ENCODE measurements at places on chromosomes 16 and 17. TPM values are rescaled to one million over a fixed set of nuclear protein-coding genes. Genes with fewer than 3 reads are reported as not detected.

DNA sequence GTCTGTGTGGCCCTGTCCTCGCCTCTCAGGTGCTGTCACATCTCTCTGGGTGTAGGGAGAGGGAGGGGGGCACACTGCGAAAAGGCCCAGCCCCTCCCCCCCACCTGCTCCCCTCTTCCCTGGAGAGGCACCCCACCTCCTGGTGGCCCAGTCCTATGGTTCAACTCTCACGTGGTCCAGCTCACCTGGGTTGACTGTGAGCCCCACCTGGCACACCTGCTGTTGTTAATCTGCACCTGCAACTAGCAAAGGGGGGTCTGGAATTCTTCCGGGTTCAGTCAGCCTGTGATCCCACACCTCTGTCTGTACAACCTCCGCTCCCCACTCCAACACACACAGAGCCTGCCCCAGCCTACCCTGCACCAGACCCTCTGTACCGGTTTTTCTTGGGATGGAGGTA is 2.0 kb upstream of the SYNGR2 start:
- peaks cover 6% of the 10 kb centered on the region for H3K4me1 ChIP-seq
- no peaks in the 10 kb centered on the region for H3K27me3 ChIP-seq
- DNase-seq: no peak

HASPIN gene
- 0.20 TPM for total RNA-seq

HOXB9 gene
- not detected for total RNA-seq

DNA sequence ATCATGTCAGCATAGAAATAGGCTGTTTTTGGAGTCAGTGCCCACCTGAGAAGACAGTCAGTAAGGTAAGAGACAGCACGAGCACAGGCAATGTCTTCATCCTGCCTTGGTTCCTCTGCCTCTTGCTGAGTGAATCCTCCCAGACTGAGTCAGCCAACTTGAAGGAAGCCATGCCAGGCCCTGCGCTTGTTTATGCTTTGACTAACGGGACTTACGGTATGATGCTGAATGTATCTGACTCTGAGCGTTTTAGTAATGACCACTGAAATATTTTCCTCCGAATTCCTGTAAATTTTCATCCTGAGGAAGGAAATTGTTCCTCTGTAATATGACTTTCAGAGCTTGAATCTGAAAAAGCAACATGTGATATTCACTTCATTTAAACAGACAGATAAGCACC is 18.0 kb downstream of the C17orf67 start:
- H3K36me3 ChIP-seq: no peaks in the 10 kb centered on the region
- no peak overlapping the region for H3K27ac ChIP-seq
- H3K27me3 ChIP-seq: peaks cover 4% of the 10 kb centered on the region
- H3K4me3 ChIP-seq: no peak overlapping the region
- no peak for DNase-seq

Data from gastrocnemius medialis (tissue), 4 donors.